Stimulated activated CD4-positive, alpha-beta T cell treated with anti-CD3 and anti-CD28 coated beads, Interleukin-12 subunit alpha, Interleukin-12 subunit beta, amount 100 ng/mL, for 4 hours (primary cell): ENCODE measurements at places on chromosomes 12 and 14.

DNA sequence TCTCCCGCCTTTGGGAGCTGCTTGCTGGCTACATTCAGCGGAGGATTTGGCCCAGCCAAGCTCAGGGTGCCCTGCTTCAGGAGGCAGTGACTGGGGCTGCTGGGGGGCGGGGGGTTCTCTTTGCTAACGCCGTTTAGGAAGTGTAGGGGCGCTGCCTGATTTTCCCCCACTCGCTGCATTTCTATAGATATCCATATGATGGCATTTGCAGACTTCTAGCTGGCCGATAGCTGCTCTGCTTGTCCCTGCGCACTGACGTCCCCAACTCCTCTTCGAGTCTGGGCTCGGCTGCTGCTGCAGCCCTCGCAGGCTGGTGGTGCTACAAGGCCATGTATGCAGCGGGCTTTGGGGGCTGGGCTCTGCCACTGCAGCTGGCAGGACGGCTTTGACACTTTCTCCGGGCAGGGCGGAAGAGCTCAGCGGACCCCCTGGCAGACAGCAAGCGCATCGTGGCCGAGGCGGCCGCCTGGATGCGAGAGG is 3.1 kb downstream of the LRFN5 start:
- no peak for DNase-seq

DNA sequence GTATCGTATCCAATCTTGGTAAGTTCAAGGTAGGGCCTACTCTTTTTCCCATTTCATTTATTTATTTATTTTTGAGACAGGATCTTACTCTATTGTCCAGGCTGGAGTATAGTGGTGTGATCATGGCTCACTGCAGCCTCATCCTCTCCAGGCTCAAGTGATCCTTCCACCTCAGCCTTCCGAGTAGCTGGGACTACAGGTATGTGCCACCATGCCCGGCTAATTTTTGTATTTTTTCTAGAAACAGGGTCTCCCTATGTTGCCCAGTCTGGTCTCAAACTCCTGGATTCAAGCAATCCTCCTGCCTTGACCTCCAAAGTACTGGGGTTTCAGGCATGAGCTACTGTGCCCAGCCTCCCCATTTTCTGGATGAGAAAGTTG is 57.2 kb downstream of the CLMN start:
- DNase-seq = no peak

- no peak for DNase-seq
Measured at GRCh38 chr12:14495326-14495725, 72.4 kb downstream of the PLBD1 start.

- DNase-seq = peak; percentile 76
Measured at GRCh38 chr14:75295491-75296345, 17.1 kb downstream of the FOS start.

- DNase-seq = no peak
Measured at GRCh38 chr14:78721756-78722480, 551.7 kb downstream of the NRXN3 start.

- DNase-seq = no peak
Measured at GRCh38 chr14:76480426-76480825, 104.5 kb downstream of the ESRRB start.
